ENCODE measurements at places on chromosomes 16 and 17.

- no peak for DNase-seq
Observed at GRCh38 chr17:78558181-78558850, 18.9 kb downstream of the DNAH17 start.

- DNase-seq: no peak
Observed at GRCh38 chr17:44807093-44807816, 22.8 kb downstream of the GJC1 start.

GRCh38 chr16:85206472-85207356 is 94.4 kb upstream of the CIBAR2 start:
- no peak for DNase-seq

DNA sequence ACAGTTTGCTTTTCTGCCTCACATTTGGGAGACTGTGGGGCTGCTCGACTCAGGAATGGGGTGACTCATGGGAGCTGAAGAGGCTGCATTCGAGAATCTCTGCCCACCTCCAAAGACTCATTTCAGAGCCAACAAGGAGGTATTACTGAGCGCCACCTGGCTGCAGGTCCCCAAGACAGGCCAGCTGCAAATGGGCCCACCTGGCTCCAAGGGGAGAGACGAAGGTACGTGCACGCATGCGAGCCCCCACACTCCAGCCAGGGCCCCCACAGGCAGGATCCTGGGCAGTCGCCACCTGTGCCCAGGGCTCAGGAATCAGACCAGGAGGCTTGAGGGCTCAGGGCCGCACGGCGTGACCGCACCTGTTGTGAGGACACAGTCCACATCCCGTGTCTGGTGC is 6.0 kb downstream of the HAGHL start:
- no peak for DNase-seq

- DNase-seq: peak; percentile 6
Observed at GRCh38 chr17:75689441-75689873, 22.3 kb downstream of the SAP30BP start.

GRCh38 chr16:51306886-51307595 is 156.0 kb upstream of the SALL1 start:
- no peak for DNase-seq

DNA sequence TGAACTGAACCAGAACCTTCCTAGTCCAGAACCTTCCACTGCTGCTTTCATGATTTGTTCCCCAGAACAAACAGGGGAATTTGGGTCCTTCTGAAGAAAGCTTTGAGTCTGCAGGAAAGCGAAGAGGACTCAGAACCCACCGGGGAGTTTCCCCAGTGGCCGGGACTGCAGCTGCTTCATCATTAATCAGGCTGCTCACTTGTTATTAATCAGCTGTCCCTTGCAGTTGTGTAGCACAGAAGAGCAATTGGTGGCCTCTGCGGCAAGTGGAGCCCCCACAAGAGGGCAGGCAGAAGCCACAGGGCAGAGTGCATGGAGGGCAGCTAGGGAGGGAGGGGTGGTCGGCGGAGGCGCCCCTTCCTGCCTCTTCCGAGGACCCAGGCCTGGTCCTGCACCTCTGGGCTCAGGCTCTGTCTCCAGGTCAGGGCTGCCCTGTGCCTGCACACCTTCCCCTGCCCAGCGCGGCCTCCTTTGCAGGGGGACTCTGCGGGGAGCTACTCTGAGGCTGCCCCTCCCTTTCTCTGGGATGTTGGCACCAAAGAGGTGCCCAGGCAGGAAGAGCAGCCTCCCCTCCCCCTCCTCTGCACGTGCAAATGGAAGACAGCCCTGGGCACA is 6.9 kb downstream of the CCL17 start:
- DNase-seq: no peak

DNA sequence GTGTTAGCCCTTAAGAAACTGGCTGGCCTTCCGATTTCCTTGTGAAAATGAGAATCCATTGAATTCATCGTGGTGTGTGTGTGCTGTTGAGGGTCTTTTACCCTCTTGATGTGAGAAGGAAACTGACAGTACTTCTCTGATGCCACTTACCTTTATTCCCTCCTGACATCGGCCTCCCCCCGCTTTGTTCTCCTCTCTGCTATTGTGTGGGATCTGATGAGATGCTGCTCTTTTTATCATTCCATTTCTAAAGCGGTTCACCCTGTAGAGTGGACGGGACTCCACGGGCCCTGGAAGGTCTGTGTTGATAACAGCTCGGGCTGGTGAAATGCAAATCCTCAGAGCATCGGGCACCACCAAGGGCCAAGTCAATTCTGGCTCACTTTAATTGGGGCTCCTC is 69.8 kb downstream of the MARCHF10 start:
- DNase-seq: no peak

GRCh38 chr17:57440522-57441269 is 184.4 kb downstream of the MSI2 start:
- peak; percentile 44 for DNase-seq

- DNase-seq: no peak
Observed at GRCh38 chr17:69030169-69030568, 30.6 kb downstream of the ABCA9 start.

GRCh38 chr16:30031477-30031918 is 427 bp upstream of the TLCD3B start:
- no peak for DNase-seq

Data from stimulated activated CD8-positive, alpha-beta memory T cell treated with anti-CD3 and anti-CD28 coated beads, Interleukin-4, amount 100 ng/mL, for 1 hour (primary cell).